NCI-H345 (cell line): ENCODE measurements at places on chromosomes 4 and X.

- DNase-seq: no peak
These were observed 9.6 kb upstream of the INTU start for GRCh38 chr4:127622921-127623796.

DNA sequence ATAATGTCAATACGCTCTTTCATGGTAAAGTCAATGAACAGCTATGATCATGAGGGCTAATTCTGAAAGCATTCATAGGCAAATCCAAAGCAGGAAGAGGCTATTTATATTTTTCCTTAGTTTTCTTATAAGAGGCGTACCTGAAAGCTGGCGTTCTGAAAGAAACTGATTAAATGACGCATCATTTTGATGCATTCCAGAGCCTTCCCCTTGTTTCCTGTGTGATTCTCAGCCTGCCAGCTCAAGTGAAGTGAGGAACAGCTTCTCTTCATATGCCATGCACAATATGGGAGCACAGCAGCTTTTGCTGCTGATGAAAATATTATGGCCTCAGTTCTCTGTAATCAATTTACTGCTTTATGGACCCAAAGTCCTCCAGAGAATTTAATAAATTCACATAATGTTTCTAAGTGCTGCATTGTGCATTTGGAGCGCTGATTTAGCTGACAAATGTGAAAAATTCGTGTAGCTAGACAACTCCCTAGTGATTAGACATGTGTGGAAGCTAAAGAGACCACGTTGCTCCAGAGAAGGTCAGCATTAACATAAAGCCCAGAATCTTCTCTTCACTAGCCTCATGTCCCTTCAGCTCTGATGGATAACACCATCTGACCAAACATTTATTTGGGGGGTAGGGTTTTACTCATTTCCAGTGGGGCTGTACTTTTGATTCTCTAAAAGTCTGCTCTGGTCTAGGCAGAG lies 110.8 kb downstream of the GPAT3 start:
- no peak for DNase-seq

DNA sequence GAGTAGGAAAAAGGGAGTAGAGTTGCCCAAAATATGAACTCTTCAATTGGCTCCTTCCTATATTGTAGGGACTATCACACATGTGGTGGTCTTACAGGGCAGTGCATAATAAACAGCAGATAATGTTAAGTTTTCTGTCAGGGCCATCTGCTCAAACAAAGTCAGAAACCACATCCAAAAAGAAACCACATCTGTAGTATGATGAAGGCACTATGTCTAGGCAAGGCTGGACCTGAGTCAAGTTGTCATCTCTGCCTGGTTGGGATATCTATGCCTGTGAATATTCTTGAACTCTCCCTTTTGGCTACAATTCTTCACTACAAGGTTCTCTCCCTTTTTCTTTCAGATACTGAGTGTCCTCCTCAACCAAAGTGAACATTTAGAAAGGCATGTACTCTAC lies 109.4 kb upstream of the C1GALT1C1 start:
- DNase-seq: no peak

- DNase-seq: no peak
These were observed 31.7 kb downstream of the RBBP7 start for GRCh38 chrX:16838202-16839066.

GRCh38 chrX:79369871-79370270 lies 2.7 kb upstream of the ITM2A start:
- no peak for DNase-seq

- DNase-seq: no peak
These were observed 51.5 kb downstream of the FHIP1A start for GRCh38 chr4:151460434-151460833.

- DNase-seq: no peak
These were observed 204.8 kb downstream of the CFAP299 start for GRCh38 chr4:80540349-80540748.

DNA sequence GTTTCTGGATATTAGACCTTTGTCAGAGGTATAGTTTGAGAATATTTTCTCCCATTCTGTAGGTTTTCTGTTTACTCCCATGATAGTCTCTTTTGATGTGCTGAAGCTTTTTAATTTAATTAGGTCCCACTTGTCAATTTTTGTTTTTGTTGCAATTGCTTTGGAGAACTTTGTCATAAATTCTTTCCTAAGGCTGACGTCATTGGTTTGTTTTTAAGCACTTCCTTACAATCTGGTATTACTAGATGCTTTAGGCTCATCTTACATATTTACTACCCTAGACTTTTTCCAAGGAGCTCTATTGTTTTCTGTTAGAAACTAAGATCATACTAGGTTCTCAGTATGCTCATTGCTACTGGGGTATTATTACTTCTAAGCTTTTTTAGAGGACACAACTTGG lies 806.3 kb downstream of the PDHA2 start:
- no peak for DNase-seq

DNA sequence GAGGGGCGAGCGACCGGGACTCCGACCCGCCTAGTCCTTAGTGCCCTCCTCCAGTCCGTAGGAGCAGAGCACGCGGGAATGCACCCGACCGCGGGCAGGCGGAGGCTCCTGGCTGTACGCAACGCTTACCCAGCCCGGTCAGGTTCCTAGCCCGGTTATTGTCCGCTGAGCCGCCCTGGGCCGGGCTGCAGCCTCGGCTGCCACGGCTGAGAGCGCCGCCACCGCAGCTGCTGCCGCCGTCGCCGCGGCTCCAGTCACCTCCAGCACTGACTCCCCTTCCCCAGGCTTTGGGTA lies at the start of gene AMER1:
TSS of gene AMER1 (minus strand) at position 268 of the 294 bp plus-strand sequence. CDS start 12,422 bp downstream, outside the sequence.
- no peak for DNase-seq

DNA sequence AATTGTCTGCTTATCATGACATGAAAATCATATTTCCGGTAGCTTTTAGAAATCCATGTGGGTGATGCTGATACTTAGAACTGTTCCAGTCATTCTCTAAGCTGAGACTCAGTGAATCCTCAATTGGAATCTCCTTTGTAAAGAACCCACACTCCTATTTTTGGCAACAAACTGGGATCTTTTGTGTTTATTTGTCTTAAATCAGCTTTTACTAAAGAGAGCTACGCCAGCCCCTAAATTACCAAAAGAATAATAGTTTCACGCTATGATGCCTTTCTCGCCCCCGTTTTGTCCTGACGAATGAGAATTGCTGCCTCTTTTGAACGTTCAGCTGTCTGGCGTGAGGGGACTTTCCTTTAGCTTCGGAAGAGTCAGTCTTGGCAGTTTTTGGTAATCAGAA lies 195.9 kb downstream of the SHOX start:
- DNase-seq: no peak

- DNase-seq: no peak
These were observed 24.5 kb downstream of the DAPP1 start for GRCh38 chr4:99841129-99841528.

DNA sequence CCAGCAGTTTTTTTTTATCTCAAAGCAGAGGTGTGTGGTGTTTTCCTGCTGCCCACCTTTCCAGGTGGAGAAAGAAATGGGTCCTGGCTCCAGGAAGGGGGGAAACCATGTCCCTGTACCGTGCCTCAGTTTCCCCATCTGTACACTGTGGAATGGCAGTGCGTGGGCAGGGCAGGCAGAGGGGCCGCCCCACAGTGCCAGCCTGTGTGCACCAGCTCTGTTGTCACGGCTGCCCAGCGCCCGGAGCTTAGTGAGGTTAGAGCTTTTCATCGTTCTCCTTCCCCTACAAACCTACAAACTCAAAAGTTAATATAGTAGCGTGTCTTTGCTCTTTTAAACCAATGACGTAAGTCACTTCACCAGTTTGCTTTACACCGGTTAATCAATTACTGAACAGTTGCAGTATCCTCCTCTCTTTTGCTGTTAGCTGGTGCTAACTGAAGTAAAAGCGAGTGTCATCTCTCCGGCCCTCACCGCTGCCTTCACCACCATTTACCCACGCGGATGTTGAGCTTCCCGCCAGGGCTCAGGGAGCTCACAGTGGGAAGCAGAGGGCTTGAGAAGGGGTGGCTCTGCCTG lies 114.8 kb upstream of the ADRA2C start:
- no peak for DNase-seq

DNA sequence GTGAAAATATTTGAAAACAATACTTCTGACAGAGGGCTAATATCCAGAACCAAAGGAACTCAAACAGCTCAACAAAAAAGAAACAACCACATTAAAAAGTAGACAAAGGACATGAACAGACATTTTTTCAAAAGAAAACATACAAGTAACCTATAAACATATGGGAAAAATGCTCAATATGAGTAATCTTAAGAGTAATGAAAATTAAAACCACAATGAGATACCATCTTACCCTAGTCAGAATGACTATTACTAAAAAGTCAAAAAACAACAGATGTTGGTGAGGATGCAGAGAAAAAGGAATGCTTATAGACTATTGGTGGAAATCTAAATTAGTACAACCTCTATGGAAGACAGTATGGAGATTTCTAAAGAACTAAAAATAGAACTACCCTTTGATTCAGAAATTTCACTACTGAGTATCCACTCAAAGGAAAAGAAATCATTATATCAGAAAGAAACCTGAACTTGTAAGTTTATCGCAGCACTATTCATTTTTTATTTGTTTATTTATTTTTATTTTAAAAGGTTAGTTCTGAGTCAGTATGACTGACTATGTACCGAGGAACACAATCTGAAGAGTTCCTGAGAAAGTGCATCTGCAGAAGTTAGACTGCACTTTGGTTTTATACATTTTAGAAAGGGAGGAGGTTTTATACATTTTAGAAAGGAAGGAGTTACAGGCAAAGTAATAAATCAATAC lies 231.3 kb downstream of the INPP4B start:
- DNase-seq: no peak

GRCh38 chrX:34404386-34405070 lies 252.6 kb downstream of the TMEM47 start:
- no peak for DNase-seq

DNA sequence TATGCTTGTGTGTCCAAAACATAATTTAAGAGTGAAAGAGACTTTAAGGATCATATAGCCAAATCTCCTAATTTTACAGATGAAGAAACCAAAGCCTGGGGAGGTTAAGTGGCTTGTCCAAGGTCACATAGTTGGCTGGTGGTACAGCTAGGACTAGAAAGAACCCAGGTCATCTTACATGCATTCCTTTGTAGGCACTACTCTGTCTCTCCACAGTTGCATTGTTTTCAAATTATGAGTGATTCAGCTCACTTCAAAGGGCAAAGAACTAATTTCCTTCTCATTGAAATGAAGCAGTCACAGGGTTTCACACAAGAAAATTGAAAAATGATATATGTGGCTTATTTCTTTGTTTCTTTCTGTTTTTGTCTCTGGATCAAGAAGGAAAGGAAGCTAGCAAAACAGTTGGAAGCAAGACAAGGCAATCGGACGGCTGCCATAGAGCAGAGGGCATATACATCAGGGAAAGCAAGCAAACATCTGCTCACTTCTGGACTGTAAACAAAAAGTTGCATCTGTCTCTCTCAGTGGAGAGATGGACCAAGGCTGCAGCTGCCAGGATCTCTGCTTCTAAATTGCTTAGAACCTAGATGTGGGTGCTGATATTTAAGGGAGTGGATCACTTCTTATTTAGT lies 107.5 kb upstream of the AMOT start:
- no peak for DNase-seq

DNA sequence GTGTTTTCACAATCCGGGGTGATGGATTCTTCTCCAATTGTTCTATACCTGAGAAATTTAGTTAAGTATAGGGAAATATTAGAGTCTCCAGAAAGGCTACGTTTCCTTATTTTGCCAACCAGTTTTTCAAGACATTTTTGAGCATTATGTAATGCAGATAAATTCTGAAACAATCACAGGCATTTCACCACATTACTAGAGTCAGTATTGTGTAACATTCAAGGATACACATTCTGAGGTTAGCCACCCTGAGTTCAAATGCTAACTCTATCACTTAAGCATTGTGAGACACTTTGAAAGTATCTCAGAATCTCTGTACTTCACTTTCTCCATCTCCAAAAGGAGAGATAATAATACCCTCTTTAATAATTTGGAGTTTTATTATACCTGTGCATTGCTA lies 10.6 kb downstream of the SULT1B1 start:
- DNase-seq: no peak

GRCh38 chr4:184817494-184818215 lies 8.1 kb downstream of the ACSL1 start:
- DNase-seq: no peak

- DNase-seq: no peak
These were observed 993.1 kb downstream of the RPA4 start for GRCh38 chrX:97876697-97877407.

DNA sequence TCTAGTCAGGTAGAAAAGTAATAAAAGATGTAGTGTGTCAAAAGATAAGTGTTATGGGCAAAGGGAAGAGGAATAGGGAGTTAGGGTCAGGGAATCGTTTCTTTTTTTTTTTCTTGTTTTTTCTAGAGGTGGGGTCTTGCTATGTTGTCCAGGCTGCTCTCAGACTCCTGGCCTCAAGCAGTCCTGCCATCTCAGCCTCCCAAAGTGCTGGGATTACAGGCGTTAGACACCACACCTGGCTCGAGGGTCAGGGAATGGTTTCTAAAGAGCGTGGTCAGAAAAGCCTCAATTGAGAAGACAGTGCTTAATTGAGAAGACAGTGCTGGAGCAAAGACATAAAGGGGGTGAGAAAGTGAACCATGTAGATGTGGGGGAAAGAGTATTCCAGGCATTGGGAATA lies 19.1 kb downstream of the SMARCAD1 start:
- DNase-seq: no peak

DNA sequence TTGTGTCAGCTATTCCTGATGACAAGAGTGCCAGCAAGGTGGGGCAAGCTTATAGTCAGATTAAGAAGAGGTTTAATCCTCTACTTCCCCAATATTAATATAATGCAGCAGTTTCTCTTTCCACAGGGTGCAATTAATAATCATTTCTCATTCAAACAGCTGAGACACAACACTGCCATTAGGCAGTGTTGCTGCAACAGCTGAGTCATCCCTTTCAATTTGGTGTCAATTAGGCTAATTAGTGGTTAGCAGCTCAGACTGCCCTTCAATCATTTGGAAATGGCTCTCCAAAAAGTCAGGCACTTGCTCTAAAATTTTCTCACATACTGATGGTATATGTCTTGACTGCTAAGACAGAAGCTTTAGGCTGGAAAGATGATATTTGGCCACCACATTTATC lies 265.7 kb upstream of the FAM241A start:
- DNase-seq: no peak
